ENCODE measurements at places on chromosomes 2 and 18. TPM values are rescaled to one million over a fixed set of nuclear protein-coding genes. Genes with fewer than 3 reads are reported as not detected.

GRCh38 chr2:212919238-212919637 lies 232.2 kb downstream of the IKZF2 start:
- no peaks in the 10 kb centered on the region for H3K27me3 ChIP-seq
- no peak overlapping the region for H3K27ac ChIP-seq
- no peaks in the 10 kb centered on the region for H3K4me1 ChIP-seq
- no peaks in the 10 kb centered on the region for H3K36me3 ChIP-seq
- no peak for DNase-seq

GRCh38 chr18:51382081-51382480 lies 184.6 kb upstream of the MEX3C start:
- no peak overlapping the region for H3K4me3 ChIP-seq
- no peaks in the 10 kb centered on the region for H3K36me3 ChIP-seq
- no peak overlapping the region for H3K27ac ChIP-seq
- DNase-seq, result no peak

DNA sequence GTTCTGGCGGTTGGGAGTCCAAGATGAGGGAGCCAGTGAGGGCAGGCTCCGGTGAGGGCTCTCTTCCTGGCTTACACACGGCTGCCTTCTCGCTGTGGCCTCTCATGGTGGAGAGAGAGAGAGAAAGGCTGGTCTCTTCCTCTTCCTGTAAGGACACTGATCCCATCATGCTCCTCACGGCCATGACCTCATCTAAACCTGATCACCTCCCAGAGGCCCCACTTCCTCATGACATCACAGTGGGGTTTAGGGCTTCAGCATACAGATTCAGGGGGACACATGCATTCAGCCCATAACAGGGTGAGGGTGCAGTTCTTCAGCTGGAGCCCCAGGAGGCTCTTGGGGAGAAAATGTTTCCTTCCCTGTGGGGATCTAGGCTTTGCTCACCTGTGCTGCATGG lies 29.2 kb downstream of the AGAP1 start:
- no peak for DNase-seq
- peaks cover 8% of the 10 kb centered on the region for H3K4me1 ChIP-seq
- no peaks in the 10 kb centered on the region for H3K27me3 ChIP-seq

GRCh38 chr18:21682371-21683051 lies 22.1 kb downstream of the ABHD3 start:
- H3K27me3 ChIP-seq, result no peaks in the 10 kb centered on the region
- peak overlapping the region; percentile 30 for H3K4me3 ChIP-seq

The POMC gene
- 1.0 TPM for polyA plus RNA-seq

The GLS gene
- 4.3 TPM for polyA plus RNA-seq

The ITGAV gene
- polyA plus RNA-seq, result 8.7 TPM

The CAVIN2 gene
- 14.1 TPM for polyA plus RNA-seq

All from liver (tissue), 10 donors.